ENCODE measurements at places on chromosomes 12 and 14. TPM values are rescaled to one million over a fixed set of nuclear protein-coding genes. Genes with fewer than 3 reads are reported as not detected.

Gene LRCOL1
- not detected for total RNA-seq

Gene SPTB
- under 0.01 TPM for total RNA-seq

Gene CLEC14A
- total RNA-seq = 256 TPM

Gene PDZRN4
- total RNA-seq = not detected

GRCh38 chr12:11666131-11667050 lies 16.9 kb downstream of the ETV6 start:
- DNase-seq = no peak

DNA sequence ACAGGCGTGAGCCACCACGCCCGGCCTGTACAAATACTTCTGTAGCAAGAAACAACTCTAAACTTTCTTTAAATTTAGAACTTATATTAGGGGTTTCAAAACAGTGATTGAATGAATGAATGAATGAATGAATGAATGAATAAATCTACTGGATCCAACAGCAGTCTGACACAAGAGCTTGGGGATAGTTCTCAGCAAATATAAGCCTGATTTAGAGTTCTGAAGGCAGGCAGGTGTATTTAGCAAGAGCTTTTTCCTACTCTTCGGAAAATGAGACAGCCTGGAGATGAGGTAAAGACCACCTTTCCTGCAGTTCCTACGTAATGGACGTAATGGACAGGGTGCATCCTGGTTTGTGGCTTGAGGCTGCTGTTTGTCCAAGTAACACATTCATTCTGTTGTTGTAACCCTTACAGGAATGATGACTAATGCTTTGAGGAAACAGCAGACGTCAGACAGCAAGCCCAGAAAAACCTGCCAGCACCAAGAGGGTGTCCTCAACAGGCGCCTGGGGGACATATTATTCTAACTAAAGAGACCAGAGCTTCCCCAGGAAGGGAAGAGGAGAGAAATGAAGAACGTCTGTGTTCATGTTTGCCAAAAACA lies 277.4 kb upstream of the SOX5 start:
- DNase-seq = peak; percentile 87

GRCh38 chr14:95313707-95314106 lies 6.0 kb downstream of the CLMN start:
- DNase-seq = no peak

GRCh38 chr12:25187781-25188180 lies 7.2 kb downstream of the DNAI7 start:
- DNase-seq = no peak

All from pulmonary artery endothelial cell (primary cell).